ENCODE measurements at places on chromosomes 1 and 21. TPM values are rescaled to one million over a fixed set of nuclear protein-coding genes. Genes with fewer than 3 reads are reported as not detected.

The ARTN gene
- total RNA-seq: not detected

The SLC2A1 gene
- total RNA-seq: 31.2 TPM

The UBE2Q1 gene
- 159 TPM for total RNA-seq

The ZNF684 gene
- 5.3 TPM for total RNA-seq

The BEND5 gene
- 18.2 TPM for total RNA-seq

The KCNH1 gene
- 2.9 TPM for total RNA-seq

The PODN gene
- 20.6 TPM for total RNA-seq

The BCAR3 gene
- 55.1 TPM for total RNA-seq

The SPRR2E gene
- total RNA-seq: not detected

The STUM gene
- 1.4 TPM for total RNA-seq

DNA sequence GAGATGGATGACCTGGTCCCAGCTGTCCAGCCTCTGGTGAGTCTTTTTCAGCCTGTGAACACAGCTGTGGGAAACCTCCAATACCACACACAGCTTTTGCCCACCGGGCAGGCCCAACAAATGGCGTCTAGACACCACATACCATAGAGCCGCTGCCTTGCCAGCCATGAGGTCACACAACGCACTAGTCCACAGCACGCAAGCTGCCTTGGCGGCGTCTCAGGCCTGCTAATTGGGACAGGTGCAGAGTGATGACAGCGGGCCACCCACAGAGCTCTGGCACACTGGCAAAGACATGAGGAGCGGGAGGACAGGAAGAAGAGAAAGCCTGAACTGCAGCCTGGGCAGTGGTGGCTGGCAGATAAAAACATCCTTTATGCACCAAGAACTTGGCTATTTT, 125.5 kb downstream of the ADAMTS1 start:
- H3K4me1 ChIP-seq: no peaks in the 10 kb centered on the region
- H3K27me3 ChIP-seq: no peaks in the 10 kb centered on the region
- H3K4me3 ChIP-seq: no peak overlapping the region
- no peak overlapping the region for H3K27ac ChIP-seq

DNA sequence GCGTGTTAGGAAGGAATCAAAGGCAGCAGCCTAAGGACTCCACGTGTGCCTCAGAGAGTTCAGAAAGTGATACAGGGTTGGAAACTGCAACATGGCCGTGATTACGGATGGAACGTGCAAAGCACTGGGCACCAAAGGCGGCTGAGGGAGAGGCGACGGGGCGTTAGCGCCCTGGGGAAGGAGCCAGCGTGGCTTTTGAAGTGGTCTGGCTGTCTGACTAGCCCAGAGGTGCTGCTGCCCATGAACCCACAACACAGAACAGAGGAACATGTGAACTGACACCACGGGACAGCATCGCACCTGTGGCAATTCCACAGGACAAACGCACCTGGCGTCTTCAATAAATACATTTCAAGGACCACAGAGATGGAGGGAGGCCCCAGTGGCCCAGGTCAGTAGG, 18.0 kb upstream of the TMEM52 start:
- no peak overlapping the region for H3K4me3 ChIP-seq
- no peak for DNase-seq
- H3K36me3 ChIP-seq: no peaks in the 10 kb centered on the region
- no peaks in the 10 kb centered on the region for H3K27me3 ChIP-seq
- H3K27ac ChIP-seq: no peak overlapping the region
- H3K4me1 ChIP-seq: no peaks in the 10 kb centered on the region

DNA sequence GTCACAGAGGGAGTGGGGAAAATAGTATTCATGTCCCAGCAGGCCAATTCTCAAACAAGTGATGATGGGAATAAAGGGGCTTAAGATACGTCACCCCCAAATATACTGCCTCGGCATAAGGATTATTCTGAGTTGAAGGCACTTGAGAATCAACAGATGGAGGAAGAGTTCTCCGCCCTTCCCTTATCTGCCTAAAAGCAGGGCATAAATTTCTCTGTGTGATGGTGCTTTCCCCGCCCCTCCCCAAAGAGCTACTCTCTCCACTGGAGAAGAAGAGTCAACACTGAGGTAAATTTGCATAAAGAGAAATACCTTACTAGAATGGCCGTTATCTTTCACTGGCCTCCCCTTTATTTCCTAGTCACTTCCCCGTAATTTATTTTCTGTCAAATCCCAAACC, 18.7 kb downstream of the BECN2 start:
- H3K27ac ChIP-seq: no peak overlapping the region
- H3K27me3 ChIP-seq: no peaks in the 10 kb centered on the region
- no peak overlapping the region for H3K4me3 ChIP-seq
- no peaks in the 10 kb centered on the region for H3K36me3 ChIP-seq
- DNase-seq: no peak
- no peaks in the 10 kb centered on the region for H3K4me1 ChIP-seq

- no peaks in the 10 kb centered on the region for H3K27me3 ChIP-seq
- H3K36me3 ChIP-seq: no peaks in the 10 kb centered on the region
- no peak overlapping the region for H3K27ac ChIP-seq
- H3K4me3 ChIP-seq: no peak overlapping the region
- no peak for DNase-seq
Observed at GRCh38 chr1:79741720-79742421, 735.3 kb upstream of the ADGRL4 start.

GRCh38 chr1:14976256-14976655, 177.3 kb upstream of the TMEM51 start:
- no peak overlapping the region for H3K27ac ChIP-seq
- no peak overlapping the region for H3K4me3 ChIP-seq
- DNase-seq: no peak
- H3K36me3 ChIP-seq: no peaks in the 10 kb centered on the region
- no peaks in the 10 kb centered on the region for H3K27me3 ChIP-seq
- no peaks in the 10 kb centered on the region for H3K4me1 ChIP-seq

DNA sequence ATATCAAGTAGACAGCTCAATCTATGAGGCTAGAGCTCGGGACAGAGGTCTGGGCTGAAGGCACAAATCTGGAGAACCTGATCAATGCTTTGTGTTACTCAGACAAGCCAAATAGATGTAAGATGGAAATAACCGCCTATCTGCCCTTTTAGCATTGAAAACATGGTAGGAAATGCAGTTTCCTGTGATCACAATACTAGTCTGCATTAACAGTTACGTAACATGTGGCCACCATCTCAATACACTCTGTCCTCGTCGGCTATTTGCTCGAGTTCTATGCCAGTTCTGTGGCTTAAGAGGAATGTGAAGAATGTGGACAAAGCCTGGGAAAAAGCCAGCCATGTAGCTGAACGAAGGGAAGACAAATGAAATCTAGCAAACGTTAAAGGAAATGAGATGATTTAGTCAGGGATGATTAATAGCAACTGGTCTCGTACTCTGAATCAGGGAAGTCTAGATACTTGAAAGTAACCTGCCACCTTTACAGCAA, 73.3 kb downstream of the HSF2BP start:
- H3K4me3 ChIP-seq: no peak overlapping the region
- no peaks in the 10 kb centered on the region for H3K36me3 ChIP-seq
- no peaks in the 10 kb centered on the region for H3K4me1 ChIP-seq

DNA sequence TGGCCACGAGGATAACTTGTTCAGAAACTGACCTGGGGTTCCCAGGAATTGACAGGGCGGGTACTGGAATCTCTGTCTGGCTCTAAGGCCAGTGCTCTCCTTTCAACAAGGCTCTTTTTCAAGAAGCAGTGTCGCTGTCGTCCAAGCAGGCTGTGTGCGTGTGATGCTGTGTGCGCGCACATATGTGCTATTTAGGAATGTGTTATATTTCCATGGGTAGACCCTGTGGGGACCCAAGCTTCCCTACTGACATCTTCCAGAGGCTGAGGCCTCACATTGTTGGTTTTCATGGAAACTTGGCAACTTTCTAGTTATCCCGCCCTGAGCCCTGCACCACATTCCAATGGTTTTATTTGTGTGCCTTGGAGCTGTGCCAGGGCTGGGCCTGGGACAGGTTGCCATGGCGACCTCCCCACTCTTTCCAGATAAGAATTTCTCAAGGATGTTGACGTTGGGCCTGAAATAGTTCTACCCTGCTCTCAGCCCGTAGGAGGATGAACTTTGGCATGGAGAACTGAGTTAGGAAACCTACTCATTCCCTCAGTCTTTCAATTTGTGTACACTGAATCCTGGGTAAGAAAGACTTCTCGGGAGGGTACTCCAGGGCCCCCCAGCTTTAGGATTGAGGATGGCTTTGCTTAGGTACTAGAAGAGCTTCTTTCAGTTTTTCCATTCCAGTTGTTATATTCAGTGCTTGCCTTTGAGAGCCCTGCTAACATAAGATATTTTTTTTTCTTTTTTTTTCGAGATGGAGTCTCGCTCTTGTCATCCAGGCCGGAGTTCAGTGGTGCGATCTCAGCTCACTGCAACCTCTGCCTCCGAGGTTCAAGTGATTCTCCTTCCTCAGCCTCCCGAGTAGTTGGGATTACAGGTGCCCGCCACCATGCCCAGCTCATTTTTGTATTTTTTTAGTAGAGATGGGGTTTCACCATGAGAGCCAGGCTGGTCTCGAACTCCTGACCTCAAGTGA, 38.8 kb upstream of the SRSF10 start:
- H3K4me3 ChIP-seq: no peak overlapping the region
- DNase-seq: peak; percentile 94
- H3K36me3 ChIP-seq: no peaks in the 10 kb centered on the region
- H3K4me1 ChIP-seq: no peaks in the 10 kb centered on the region

- H3K36me3 ChIP-seq: no peaks in the 10 kb centered on the region
- H3K4me1 ChIP-seq: no peaks in the 10 kb centered on the region
- H3K27ac ChIP-seq: no peak overlapping the region
- H3K27me3 ChIP-seq: no peaks in the 10 kb centered on the region
Observed at GRCh38 chr21:40717028-40717427, 129.9 kb downstream of the DSCAM start.

GRCh38 chr21:32046191-32046590, 173.4 kb downstream of the HUNK start:
- DNase-seq: no peak
- no peak overlapping the region for H3K4me3 ChIP-seq
- no peaks in the 10 kb centered on the region for H3K36me3 ChIP-seq
- no peaks in the 10 kb centered on the region for H3K27me3 ChIP-seq
- no peak overlapping the region for H3K27ac ChIP-seq
- no peaks in the 10 kb centered on the region for H3K4me1 ChIP-seq

DNA sequence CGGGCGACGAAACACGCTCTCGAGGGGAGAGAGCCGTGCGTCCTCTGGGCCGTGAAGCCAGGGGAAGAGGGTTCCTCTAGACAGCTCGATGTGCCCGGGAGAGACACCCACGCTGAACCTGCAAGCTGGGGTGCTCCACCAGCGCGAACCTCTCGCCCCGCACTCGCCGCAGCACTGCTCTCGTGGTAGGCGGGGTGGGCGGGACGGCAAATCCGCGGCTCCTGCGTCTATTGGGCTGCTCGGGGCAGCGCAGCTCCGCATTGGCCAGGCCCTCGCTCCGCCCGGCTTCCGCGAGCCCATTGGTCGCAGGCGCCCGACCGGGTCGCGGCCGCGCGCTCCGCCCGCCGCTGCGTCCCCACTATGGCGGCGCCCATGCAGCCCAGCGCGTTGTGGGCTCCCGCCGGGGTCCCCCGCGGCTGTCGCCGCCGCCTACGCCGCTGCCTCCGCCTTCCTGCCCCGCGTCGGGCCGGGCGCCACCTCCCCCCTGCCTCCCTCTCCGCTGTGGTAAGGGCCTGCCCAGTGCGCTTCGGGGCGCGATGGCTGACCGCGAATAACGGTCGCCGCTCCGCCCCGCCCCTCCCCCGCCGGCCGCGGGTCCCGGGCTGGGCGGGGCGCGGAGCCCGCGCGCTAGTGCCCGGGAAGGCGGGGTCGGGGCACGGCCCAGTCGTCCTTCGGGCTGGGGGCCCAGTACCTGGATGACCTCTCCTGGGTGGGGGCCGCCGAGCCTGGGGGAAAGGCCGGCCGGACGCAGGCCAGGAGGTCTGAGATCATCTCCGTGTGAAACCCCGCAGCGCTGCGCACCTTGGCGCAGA, at the start of gene ST3GAL3:
Gene ST3GAL3 (plus strand): TSS at position 347 of the 812 bp plus-strand sequence. CDS start 28,727 bp downstream, outside the sequence.
- no peaks in the 10 kb centered on the region for H3K27me3 ChIP-seq
- peaks cover 7% of the 10 kb centered on the region for H3K4me1 ChIP-seq
- DNase-seq: peak; percentile 96

- no peaks in the 10 kb centered on the region for H3K4me1 ChIP-seq
- H3K27me3 ChIP-seq: no peaks in the 10 kb centered on the region
- peak overlapping the region; percentile 47 for H3K27ac ChIP-seq
Observed at GRCh38 chr1:156740237-156740740, 599 bp downstream of the MRPL24 start.

GRCh38 chr1:77061162-77061561, 158.1 kb downstream of the PIGK start:
- no peak overlapping the region for H3K27ac ChIP-seq
- no peaks in the 10 kb centered on the region for H3K4me1 ChIP-seq
- no peak overlapping the region for H3K4me3 ChIP-seq
- no peaks in the 10 kb centered on the region for H3K36me3 ChIP-seq

- H3K27ac ChIP-seq: no peak overlapping the region
- H3K4me1 ChIP-seq: no peaks in the 10 kb centered on the region
- no peaks in the 10 kb centered on the region for H3K27me3 ChIP-seq
- no peaks in the 10 kb centered on the region for H3K36me3 ChIP-seq
- DNase-seq: no peak
Observed at GRCh38 chr21:37273440-37273839, 6.3 kb upstream of the VPS26C start.

GRCh38 chr1:226569879-226570547, 21.4 kb downstream of the STUM start:
- no peak overlapping the region for H3K4me3 ChIP-seq
- no peaks in the 10 kb centered on the region for H3K27me3 ChIP-seq
- no peaks in the 10 kb centered on the region for H3K36me3 ChIP-seq
- DNase-seq: peak; percentile 31
- H3K27ac ChIP-seq: no peak overlapping the region

DNA sequence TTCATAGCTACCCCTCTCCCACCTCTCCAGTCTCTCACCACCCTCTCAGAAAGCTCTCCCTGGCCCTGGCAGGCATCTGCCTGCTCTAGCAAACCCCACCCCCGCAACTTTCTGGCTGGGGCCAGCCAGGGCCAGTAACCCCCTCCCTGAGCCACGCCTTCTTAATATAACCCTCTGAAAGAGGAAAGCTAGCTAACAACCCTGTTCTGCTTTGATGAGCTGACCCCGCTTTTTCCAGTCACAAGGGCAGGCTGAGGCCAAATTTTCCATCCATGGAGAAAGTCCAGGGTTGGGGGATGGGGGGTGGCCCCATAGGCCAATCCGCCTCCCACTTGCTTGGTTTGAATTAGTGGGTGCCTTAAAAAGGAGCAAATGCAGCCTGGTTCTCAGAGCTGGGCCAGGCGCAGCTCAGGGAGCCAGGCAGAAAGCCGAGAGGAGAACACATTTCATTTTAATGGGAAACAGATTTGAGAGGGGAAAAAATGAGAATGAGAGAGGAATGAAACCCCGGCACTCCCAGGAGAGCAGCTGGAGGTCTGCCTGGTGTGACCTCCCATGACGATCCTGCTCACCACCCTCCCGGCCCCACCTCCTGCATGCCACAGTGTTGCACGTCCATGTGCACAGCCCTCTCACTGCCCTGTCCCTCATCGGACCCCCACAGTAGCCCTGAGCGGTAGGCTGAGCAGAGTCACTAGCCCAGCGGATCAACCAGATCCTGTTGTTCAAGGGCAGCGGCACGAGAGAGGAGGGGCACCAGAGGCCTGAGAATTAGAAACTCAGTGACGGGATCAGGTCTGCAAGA, 62.3 kb downstream of the OPTC start:
- no peak overlapping the region for H3K4me3 ChIP-seq
- no peaks in the 10 kb centered on the region for H3K27me3 ChIP-seq
- no peaks in the 10 kb centered on the region for H3K36me3 ChIP-seq
- peak overlapping the region; percentile 17 for H3K27ac ChIP-seq
- no peak for DNase-seq

- no peaks in the 10 kb centered on the region for H3K36me3 ChIP-seq
- no peak overlapping the region for H3K4me3 ChIP-seq
- no peak for DNase-seq
- no peak overlapping the region for H3K27ac ChIP-seq
Observed at GRCh38 chr1:7993593-7994479, 32.3 kb downstream of the ERRFI1 start.

GRCh38 chr21:39660191-39660980, 47.6 kb downstream of the B3GALT5 start:
- H3K4me1 ChIP-seq: no peaks in the 10 kb centered on the region
- H3K27ac ChIP-seq: no peak overlapping the region
- no peaks in the 10 kb centered on the region for H3K27me3 ChIP-seq
